ENCODE measurements at places on chromosomes 7 and 10.

GRCh38 chr7:113076703-113077102, 9.9 kb downstream of the GPR85 start:
- no peak for DNase-seq

GRCh38 chr10:113543107-113543955, 9.5 kb upstream of the HABP2 start:
- DNase-seq, result no peak

DNA sequence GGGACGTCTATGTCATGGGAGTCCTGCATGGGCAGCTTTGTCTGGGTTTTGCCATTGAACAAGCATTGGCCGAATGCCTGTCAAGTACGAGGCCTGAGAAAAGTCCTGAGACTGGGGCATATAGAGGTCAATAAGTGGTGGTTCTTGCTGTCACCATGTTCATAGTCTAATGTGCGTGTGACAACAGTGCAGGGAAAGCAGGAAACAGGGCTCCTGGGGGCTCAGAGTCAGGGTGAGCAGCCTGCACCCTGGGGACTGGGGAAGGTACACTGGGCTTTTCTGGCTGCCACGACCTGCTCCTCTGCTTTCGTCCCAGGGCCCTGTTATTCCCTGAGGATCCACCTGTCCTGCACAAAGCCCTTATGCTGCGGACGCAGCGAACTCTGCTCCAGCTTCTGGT, 21.3 kb downstream of the FAM241B start:
- DNase-seq, result no peak

- DNase-seq, result no peak
Observed at GRCh38 chr10:34817054-34817453, 2.0 kb upstream of the PARD3 start.

GRCh38 chr10:75772153-75772887, 340.9 kb downstream of the LRMDA start:
- DNase-seq, result no peak

DNA sequence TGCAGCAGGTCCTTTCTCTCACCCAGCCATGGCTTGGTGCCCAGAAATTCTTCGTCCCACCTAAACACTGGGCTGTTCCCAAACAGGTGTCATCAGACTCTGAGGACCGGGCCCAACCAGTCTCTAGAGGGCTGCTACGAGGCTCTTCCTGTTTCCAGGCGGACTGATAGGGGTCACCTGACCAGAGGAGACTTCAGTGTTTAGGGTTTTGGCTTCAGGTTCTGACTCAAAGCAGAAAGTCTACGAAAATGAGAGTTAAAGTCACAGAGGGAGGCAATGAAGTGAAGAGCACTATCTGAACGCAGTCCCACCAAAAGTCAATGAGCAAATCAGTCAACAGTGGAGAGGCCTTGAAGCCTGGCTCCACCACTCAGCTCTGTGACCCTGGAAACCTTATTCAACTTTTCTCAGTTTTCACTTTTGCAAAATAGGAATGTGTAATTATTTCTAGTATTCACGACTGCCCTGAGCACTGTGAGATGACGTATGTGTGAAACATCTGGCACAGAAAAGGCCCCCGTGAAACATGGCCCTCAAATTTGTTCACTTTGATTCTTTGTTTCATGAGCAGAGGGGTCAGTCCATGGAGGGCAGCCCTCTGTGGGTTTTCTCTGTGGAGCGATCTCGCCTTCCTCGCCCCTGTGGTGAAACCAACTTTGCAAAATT, 189.9 kb upstream of the PDE1C start:
- no peak for DNase-seq

GRCh38 chr10:78354101-78354500, 320.4 kb downstream of the RPS24 start:
- DNase-seq, result no peak

GRCh38 chr7:132601783-132602182, 25.5 kb upstream of the PLXNA4 start:
- no peak for DNase-seq

DNA sequence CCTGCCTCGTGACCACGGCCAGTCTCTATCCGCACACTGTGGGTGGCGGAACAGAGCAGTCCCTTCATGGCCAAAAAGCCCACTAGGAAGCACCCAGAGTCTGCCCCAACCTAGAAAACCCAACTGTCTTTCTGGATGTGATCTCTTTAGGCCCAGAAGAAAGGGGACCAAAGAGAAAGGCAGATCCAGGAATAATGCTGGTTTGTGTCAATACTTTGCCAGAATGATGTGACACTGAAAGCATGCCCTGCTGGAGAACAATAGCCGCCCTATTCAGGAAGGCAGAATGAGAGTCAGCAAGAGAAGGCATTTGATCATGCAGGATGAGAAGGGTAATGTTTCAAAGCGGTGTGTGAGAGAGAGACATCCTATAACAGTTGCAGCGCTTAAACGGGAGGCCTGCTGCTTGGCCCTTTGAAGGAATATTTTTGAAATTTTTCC, 274.7 kb downstream of the USP6NL start:
- no peak for DNase-seq

DNA sequence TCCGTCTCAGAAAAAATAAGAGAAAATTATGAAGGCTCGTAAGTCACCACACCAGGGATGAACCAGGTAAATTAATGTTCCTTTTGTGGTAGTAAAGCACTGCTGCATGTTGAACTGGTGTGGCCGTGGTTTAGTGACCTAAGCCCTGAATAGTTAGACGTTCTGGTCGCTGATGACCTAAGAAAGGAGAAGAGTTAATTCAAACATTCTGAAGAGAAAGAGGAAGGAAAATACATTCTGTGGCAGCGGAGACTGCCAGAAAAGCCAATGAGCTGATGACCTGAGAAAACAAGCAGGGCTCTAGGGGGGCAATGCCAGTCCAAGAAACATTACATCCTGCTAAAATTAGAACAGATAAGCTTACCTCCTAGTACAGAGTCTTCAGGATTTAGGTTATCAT, 17.5 kb downstream of the DNAJC9 start:
- DNase-seq, result no peak

DNA sequence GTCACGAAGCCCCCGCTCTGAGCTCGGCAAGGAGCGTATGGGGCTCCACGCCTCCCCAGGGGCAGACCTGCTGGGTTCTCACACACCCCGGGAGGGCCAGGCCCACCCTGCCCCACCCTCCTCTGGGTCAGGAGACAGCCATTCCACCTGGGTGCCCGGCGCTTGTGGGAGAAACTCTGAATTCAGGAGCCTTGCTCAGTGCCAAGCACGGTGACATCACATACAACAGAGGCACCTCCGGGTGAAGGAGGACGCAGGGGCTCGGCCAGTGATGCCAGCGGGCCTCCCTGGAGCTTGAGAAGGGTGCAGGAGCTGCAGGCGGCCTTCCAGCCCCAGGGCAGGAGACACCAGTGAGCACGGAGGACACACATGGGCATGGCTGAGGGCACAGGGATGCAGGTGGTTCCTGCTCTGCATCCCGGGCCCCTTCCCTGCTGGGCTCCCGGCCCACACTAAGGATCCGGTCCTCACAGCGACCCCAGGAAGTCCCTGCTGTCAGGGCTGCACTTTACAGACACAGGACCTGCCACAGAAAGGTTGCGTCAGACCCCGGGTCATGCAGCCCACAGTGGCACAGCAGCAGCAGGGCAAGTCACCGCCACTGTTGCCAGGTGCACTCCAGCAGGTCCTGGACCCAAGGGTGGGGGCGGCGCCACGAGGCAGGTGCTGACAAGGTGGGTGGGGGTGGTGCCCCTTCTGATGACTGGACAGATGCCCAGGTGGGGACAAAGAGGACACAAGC, 108.0 kb downstream of the MAD1L1 start:
- DNase-seq, result no peak

DNA sequence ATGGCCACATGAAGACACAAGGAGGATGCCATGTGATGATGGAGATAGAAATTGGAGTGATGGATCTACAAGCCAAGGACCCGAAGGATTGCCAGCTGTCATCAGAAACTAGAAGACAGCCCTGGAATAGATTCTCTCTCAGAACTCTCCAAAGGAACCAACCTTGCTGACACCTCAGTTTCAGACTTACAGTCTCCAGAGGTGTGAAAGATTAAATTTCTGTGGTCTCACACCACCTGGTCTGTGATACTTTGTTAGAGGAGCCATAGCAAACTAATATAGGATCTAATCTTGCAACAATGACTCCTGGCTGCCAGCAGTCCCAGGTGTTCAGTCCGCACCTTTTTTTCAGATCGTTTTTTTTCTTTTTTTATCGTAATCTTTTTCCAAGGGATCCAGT, 647.3 kb upstream of the GHITM start:
- no peak for DNase-seq

DNA sequence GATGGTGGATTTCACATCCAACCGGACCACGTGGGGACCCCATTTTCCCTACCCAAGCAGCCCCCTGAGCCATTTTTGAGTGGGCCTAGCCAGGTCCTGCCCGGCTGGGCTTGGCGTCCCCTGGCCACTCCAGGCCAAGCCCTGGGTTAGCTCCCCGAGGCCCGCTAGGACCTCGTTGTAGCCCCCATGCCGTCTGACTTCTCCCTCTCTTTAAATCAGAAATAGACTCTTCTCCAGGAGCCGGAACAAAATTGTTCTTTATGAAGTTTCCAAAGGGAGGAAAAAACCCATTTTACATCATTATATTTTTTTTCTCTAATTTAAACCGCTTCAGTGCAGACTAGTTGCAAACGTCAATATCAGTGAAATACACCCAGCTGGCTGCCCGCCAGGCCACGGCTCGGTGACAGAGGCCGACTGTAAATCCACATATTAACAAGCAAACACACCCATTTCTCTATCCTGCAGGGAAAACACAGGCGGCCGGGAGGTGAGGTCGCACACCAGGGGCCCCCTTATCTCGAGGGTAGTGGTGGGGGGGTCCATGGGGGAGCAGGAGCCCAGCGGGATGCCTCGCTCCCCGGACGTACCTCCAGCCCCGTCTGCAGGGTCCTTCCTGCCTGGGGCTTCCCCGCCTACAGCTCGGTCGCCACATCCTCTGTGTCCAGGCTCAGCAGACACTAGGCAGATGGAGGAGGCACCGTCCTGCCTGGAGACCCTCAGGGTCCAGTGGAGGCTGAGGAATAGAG, 72.7 kb downstream of the ELFN1 start:
- DNase-seq, result no peak

GRCh38 chr7:24457219-24457558, 116.1 kb upstream of the PALS2 start:
- no peak for DNase-seq

GRCh38 chr10:119461923-119462322, 80.6 kb downstream of the RGS10 start:
- DNase-seq, result no peak

- DNase-seq, result no peak
Observed at GRCh38 chr10:50799595-50799994, 59.9 kb downstream of the ASAH2B start.

DNA sequence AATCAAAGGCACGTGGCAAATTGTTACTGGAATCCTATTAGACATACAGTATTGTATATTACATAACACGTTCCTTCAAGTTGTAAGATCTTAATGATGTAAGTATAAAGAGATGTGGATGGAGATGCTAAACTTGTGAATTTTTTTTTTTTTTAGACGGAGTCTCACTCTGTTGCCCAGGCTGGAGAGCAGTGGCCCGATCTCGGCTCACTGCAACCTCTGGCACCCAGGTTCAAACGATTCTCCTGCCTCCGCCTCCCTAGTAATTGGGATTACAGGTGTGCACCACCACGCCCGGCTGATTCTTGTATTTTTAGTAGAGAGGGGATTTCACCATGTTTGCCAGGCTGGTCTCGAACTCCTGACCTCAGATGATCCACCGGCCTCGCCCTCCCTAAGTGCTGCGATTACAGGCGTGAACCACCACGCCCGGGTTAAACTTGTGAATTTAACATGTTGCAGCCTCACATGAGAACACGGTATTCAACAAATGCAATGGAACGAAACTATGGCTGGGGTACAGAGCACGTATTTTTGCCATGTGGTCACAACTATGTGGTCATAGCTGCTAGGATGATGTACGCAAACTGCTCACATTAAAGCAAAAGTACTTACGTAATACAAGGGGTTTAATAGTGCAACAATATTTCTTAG, 818 bp upstream of the SUPV3L1 start:
- DNase-seq, result no peak

DNA sequence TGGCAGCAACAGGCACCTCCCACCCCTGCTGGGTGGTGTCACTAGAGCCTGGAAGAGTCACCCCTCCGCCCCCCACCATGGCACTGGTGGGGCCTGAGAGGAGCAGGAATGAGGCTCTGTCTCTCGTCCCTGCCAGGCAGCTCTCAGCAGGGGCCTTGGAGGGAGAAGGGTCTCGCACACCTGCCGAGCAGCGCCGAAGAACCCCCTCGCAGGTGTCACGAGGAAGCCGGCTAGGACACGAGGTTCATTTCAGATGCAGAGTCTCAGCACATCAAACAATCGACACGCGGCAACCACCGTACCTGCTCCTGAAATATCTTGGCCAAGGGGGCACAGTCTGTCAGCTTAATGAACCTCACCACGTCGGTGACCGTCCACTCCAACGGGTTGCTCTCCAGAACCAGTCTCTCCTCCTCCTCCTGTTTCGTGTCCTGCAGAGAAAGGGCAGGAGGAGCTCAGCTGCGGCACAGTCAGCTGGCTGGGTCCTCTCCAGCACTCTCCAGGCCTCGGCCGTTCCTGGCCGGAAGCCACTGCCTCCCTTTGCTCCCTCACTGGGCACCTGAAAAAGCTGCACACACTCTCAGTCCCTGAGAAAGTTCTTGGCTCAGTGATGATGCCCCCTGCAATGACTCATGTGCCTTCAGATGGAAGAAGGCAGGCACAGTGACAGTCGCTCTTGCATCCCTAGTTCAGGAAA, 240.1 kb downstream of the SFMBT2 start:
- no peak for DNase-seq

DNA sequence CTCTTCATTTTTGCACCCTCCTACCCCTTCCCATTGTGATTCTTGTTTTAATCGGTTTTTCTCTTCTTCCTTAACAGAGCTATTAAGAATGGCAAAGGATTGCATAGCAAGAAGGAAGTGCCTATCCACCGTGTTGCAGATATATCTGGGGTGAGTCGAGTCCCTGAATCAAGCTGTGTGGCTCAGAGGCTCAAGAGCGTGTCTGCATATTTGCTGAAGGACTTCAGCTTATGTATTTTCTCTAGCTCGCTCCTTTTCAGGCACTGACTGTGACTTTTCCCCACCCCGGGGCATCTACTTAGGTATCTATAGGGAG, 126.6 kb downstream of the LRRC4 start:
- DNase-seq, result no peak

Measured in stimulated activated CD4-positive, alpha-beta T cell treated with anti-CD3 and anti-CD28 coated beads, Interleukin-12 subunit alpha, Interleukin-12 subunit beta, amount 100 ng/mL, for 24 hours (primary cell).